ENCODE measurements at places on chromosomes 6 and 20.
A peak's percentile ranks its signal among the peaks of the same experiment; 100 is the strongest.

DNA sequence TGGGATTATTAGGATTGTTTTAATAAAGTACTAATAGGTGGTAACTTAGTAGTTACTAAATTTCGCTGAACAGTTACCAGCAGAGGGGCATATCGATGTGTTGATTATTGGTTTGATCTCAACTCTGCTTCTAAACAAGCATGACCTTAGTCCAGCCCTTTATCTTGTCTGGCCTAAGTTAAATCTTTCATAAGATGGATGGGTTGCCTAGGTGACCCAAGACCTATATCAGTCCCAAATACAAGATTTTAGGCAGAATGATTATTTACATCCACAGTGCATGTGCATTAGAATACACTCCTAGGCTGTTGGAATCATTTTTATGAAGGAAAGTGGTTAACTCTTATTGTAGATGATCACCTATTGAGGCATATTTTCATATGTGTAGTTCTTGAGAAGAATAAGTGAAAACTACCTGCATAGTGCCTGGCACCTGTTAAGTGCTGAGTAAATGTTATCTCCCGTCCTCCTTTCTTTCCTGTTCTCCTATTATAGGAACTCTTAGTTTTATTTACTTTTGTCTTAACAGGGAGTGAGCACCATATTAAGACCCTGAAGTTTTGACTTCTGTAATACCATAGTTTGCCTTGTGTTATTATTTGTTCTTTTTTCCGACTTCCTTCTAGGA, 1.1 kb downstream of the HSF2 start:
- DNase-seq, result no peak

GRCh38 chr6:90586546-90586835, 381 bp downstream of the MAP3K7 start:
- no peak for DNase-seq

GRCh38 chr6:537114-537513, 119.8 kb downstream of the HUS1B start:
- DNase-seq, result no peak

GRCh38 chr6:6758915-6759654, 170.6 kb downstream of the LY86 start:
- peak; percentile 75 for DNase-seq

DNA sequence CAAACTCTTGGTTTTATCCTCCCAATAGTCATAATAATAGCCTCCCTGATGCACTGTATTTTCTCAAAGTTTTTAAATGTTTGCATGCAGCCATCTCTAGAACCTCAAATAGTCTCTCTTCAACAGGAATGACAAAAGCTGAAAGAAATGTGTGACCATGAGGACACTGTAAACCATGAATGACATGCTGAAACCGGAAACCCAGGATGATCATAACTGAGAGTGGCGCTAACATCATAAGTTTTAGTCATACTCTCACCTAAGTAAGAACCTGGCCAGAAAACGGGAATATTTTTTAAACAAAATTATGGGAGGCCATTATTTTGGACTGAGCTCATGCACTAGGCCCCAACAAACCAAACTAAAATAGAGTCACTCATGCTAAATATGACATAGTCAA, 278.4 kb upstream of the STXBP5 start:
- no peak for DNase-seq

GRCh38 chr6:87444362-87444761, 28.4 kb upstream of the SLC35A1 start:
- DNase-seq, result no peak

- DNase-seq, result no peak
These were observed 55.0 kb upstream of the TCF21 start for GRCh38 chr6:133833949-133834359.

- DNase-seq, result no peak
These were observed 9.9 kb upstream of the FAM50B start for GRCh38 chr6:3838992-3839867.

- DNase-seq, result no peak
These were observed 32.4 kb downstream of the SLC2A12 start for GRCh38 chr6:134020071-134020470.

GRCh38 chr6:73637404-73637803, 16.4 kb downstream of the SLC17A5 start:
- no peak for DNase-seq

DNA sequence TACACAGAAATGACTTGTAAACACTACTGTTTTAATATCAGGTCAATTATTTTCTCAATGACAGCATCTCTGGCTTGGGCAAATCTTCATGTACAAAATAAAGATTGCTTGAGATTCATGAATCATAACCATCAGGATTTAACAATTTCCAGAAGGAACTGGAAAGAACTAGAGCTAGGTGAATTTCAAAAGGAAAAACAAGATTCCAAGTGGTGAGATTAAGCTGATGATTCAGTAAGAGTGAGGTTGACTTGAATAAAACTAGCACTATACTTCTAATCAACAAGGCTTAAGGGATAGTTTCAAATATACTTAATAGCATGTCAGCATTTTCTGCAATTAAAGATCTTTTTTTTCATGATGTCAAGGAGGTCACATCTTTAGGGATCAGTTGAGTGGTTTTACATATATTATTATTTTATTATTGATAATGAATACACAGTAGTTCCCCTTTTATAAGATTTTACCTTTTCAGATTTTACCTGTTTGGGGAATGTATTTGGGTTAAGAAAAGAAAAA, 43.5 kb upstream of the HCRTR2 start:
- no peak for DNase-seq

DNA sequence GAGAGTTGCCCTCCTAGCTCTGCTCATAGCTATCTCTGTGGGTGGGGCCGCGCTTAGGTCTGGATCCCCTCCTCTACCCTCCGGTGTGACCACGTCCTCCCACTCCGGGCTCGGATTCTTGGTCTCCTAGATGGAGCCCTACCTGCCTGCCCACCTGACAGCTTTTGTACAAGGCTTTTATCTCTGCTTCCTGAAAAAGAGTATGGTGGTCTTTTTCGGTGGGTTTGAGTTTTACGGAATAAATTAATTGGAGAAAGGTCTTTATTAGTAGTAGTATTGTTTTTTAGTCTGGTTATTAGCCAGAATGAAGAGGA, 773 bp downstream of the SMAP1 start:
- peak; percentile 74 for DNase-seq

DNA sequence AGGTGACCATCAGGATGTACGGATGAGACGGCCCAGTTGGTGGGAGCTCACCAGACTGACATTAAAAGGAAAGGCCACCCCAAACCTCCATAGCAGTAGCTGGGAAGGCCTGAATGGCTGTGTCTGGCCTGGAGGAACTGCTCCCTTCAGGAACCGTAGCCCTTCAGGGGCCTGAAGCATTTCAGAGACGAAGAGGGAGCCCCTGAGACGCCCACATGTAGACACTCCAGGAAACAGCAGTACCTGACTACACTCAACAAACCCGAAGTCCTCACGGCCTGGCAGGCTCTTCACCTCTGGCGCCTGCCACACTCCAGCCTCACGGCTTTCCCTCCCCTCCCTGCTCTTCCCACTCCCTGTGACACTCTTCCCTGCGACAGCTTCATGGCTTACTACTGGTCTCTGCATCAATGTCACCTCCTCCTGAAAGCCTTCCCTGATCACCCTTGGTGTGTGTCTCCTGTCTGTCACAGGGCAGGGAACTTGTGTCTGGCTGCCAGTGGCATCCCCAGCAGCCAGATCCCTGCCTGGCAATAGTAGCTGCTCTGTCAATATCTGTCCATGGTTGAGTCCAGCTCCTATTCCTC, 14.6 kb upstream of the STX16 start:
- DNase-seq, result no peak

GRCh38 chr20:5069141-5069806, 50.5 kb downstream of the PCNA start:
- DNase-seq, result no peak

GRCh38 chr20:32702706-32703425, 29.1 kb upstream of the C20orf203 start:
- DNase-seq, result peak; percentile 91

DNA sequence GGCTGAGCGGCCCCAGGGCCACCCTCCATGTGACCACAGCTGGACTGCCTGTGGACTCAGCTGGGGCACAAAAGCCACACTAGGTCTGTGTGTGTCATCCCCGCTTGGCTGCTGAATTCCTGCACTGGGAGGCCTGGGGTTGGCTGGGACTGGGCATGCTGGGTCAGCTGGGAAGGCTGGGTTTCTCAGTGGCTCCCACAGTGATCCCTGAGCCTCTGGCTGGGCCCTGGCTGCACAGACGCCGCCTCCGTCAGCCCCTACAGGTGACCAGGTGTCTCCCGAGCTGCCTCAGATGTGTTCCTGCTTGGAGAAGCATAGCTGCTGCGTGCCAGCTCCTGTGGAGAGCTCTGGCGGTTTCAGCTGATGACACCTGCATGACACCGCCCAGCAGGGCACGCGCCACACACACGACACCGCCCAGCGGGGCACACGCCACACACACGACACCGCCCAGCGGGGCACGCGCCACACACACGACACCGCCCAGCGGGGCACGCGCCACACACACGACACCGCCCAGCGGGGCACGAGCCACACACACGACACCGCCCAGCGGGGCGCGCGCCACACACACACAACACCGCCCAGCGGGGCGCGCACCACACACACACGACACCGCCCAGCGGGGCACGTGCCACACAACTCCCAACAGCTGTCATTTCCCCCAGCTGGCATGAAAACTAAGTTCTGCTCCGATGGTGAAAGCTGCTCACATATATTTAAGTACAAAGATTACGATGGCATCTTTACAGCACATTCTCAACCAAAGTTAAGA, 88.8 kb downstream of the TAF4 start:
- DNase-seq, result peak; percentile 65

DNA sequence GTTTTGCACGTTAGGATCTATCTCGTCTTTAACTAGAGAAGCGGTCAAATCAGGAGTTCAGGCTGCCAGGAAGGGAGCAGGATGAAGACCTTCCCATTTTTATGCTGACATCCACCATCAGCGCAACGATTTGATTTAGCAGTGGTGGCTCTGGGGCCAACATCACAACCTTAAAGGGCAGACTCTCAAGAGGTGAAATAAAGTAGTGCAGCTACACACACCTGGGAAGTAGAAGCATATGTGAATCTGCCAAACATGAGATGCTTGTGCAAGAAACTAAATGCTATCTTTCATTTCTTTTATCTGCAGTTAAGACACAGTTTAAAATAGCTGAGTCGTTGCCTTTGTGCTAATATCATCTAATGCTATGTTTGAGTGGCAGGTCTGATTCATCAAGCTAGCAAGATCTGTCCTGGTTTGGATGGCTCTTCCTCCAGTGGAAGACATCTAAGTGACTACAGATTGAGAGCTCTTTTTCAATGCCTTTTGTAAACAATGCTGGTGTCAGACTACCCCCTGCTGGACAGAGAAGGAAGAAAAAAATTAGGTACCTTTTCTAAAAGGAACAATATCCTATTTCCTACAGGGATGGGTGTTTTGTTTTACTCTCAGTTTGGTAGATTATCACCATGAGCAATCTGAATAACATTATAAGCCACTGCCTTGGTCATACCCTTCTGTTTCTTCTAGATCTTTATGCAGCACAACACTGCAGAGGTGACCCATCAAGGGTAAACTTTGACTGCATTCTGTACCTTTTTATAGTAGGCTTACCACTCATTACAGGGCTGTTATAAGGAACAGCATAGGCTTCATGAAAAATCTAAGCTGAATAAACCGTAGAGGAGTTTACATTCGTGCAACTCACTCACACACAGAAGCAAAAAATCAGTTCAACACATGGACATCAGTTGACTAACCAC, 171.6 kb upstream of the FBXL4 start:
- DNase-seq, result peak; percentile 26

GRCh38 chr20:37358366-37359150, 12.6 kb downstream of the SRC start:
- DNase-seq, result no peak

DNA sequence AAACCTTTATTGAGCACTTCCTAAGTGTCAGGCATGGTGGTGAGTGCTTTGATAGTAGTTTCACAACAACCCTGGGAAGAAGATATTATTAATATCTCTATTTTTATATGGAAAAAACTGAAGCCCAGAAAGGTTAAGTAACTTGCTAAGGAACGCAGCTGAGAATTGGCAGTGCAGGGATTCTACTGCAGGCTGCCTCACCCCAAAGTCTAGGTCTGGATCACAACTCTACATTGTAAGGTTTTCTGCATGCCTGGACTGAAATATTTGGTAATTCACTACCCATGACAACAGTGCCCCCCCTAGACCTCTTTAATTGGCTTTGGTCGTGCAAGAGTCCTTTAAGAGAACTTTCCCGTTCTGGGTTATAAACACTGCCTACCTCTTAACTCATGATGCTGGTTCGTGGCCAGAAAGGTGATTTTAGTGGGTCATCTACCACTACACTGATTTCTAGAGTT, 67.1 kb upstream of the KCNQ5 start:
- no peak for DNase-seq

GRCh38 chr6:29924731-29925130, 17.6 kb upstream of the HLA-A start:
- DNase-seq, result no peak

GRCh38 chr6:44227148-44227793, 3.9 kb downstream of the SLC29A1 start:
- DNase-seq, result no peak

DNA sequence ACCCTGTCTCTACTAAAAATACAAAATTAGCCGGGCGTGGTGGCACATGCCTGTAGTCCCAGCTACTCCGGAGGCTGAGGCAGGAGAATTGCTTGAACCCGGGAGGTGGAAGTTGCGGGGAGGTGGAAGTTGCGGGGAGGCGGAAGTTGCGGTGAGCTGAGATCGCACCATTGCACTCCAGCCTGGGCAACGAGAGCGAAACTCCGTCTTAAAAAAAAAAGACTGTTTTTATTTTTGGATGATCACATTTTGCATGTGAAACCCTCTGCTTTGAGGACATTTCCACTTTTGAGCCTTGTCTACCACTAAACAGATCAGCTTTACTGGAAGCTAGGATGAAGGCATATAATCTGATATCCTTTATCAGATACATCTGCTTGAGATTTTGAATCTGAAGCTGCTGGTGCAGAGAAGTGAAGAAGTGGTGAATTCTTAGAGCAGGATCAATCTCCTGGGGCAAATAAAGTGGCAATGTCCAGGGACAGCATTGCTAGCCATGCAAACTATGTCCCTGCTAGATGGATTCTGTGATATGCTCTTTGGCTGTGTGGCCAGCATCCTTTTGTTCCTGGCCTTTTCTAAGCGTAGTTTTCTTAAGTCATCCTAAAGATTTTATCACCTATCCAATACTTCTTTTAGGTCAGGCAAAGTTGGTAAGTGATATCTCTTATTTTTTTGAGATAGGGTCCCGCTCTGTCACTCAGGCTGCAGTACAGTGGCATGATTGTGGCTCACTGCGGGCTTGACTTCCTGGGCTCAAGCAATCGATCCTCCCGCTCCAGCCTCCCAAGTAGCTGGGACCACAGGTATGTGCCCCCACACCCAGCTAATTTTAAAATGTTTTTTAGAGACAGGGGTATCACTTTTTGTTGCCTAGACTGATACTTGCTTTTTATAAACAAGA, 23.3 kb downstream of the RBL1 start:
- no peak for DNase-seq

- DNase-seq, result no peak
These were observed 64.4 kb downstream of the TAF4 start for GRCh38 chr20:62001178-62001715.

DNA sequence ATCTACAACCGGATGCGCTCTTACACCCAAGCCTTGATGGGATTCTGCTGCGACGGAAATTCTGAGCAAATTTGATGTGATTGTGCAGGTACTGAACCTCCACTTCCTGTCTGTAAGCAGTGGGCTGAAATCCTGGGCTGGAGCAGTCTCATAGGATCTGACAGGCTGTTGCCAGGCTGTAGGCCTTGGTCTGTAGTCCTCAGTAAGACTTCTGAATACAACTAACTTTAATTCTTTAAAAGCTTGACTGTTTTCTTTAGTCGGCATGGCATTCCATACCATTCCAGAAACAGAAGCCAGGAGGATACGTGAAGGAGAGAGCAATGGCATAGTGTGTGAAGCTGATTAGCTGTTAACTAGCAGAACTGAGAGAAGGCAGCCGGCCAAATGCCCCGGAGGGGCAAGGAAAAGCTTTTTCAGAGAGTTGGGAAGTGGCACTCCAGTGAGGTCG, 68.3 kb downstream of the ADTRP start:
- no peak for DNase-seq

All from COR-L47 (cell line).